ENCODE measurements at places on chromosomes 5 and 9. TPM values are rescaled to one million over a fixed set of nuclear protein-coding genes. Genes with fewer than 3 reads are reported as not detected.

The IFNE gene
- total RNA-seq = 61.8 TPM

The RNF208 gene
- total RNA-seq = 0.30 TPM

The ZFP2 gene
- 0.55 TPM for total RNA-seq

The PCDHGB3 gene
- 6.8 TPM for total RNA-seq

The SLC2A6 gene
- 38.3 TPM for total RNA-seq

The FLT4 gene
- 0.46 TPM for total RNA-seq

The SLC34A1 gene
- total RNA-seq = not detected

The PCDHA1 gene
- 0.09 TPM for total RNA-seq

The DCP2 gene
- total RNA-seq = 36.2 TPM

The NMUR2 gene
- total RNA-seq = not detected

The NIPAL4 gene
- 0.14 TPM for total RNA-seq

The IRX2 gene
- not detected for total RNA-seq

The CYLC2 gene
- total RNA-seq = not detected

The SLC25A2 gene
- 0.30 TPM for total RNA-seq

The C9orf153 gene
- total RNA-seq = 1.1 TPM

The DOLPP1 gene
- 11.0 TPM for total RNA-seq

The PCDHB9 gene
- total RNA-seq = 0.18 TPM

The DEPDC1B gene
- total RNA-seq = 1.5 TPM

The STK32A gene
- 3.0 TPM for total RNA-seq

The NKD2 gene
- total RNA-seq = not detected

The PPP3R2 gene
- total RNA-seq = not detected

The HACD4 gene
- total RNA-seq = 4.2 TPM

The LCP2 gene
- not detected for total RNA-seq

The PCDHA13 gene
- total RNA-seq = not detected

The GPR151 gene
- total RNA-seq = not detected

The LCNL1 gene
- 0.88 TPM for total RNA-seq

The PLPP7 gene
- total RNA-seq = 6.1 TPM

The UNC5A gene
- total RNA-seq = not detected

The SPATA31A3 gene
- not detected for total RNA-seq

The PLCXD3 gene
- under 0.01 TPM for total RNA-seq

The SPAG8 gene
- 0.55 TPM for total RNA-seq

The PCDHB15 gene
- total RNA-seq = 0.28 TPM

The CEP78 gene
- 22.9 TPM for total RNA-seq

The PRRT1B gene
- not detected for total RNA-seq

The WDR31 gene
- 2.1 TPM for total RNA-seq

The MARCHF11 gene
- not detected for total RNA-seq

The ZNF366 gene
- 0.05 TPM for total RNA-seq

The PAPPA gene
- 211 TPM for total RNA-seq

The CDH9 gene
- 0.59 TPM for total RNA-seq

The QRFP gene
- total RNA-seq = not detected

The FBP2 gene
- not detected for total RNA-seq

The TRIO gene
- total RNA-seq = 191 TPM

The NDST1 gene
- total RNA-seq = 79.0 TPM

The RGS14 gene
- 3.9 TPM for total RNA-seq

The SAXO1 gene
- total RNA-seq = not detected

The ADAMTS2 gene
- 113 TPM for total RNA-seq

The IQGAP2 gene
- 51.4 TPM for total RNA-seq

The PLEKHG4B gene
- total RNA-seq = 0.30 TPM

The TNFSF15 gene
- total RNA-seq = 0.32 TPM

The ANKHD1 gene
- total RNA-seq = 69.1 TPM

The ADGRV1 gene
- 0.89 TPM for total RNA-seq

The HBEGF gene
- 27.0 TPM for total RNA-seq

The LHX3 gene
- total RNA-seq = not detected

The LTC4S gene
- total RNA-seq = 0.59 TPM

The MCTP1 gene
- total RNA-seq = 17.3 TPM

The CERT1 gene
- 37.0 TPM for total RNA-seq

The KYAT1 gene
- total RNA-seq = 6.5 TPM

The FSD1L gene
- 6.8 TPM for total RNA-seq

The OR1N2 gene
- not detected for total RNA-seq
